Stimulated activated CD4-positive, alpha-beta T cell treated with anti-CD3 and anti-CD28 coated beads, Interleukin-12 subunit alpha, Interleukin-12 subunit beta, amount 100 ng/mL, for 48 hours (primary cell): ENCODE measurements at places on chromosomes 4 and X.

GRCh38 chrX:111360839-111361238 lies 51.2 kb downstream of the DCX start:
- no peak for DNase-seq

DNA sequence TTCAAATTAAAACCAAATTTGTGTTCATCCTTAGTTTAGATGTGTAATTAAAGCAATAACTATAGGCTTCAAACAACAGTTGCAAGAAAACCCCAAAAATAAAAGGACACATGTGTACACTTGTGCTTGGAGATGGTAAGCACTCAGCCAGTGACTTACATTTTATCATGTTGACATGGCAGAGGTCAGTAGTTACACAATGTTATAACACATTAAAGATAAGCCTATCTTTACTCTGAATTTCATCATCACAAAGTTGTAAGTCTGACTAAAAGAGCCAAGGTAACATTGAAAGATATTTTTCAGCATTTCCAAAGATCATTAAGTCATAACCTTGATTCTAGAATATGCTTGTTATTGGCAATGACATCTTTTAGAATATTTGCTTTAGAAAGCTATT lies 98.5 kb upstream of the PNPLA4 start:
- DNase-seq = no peak

DNA sequence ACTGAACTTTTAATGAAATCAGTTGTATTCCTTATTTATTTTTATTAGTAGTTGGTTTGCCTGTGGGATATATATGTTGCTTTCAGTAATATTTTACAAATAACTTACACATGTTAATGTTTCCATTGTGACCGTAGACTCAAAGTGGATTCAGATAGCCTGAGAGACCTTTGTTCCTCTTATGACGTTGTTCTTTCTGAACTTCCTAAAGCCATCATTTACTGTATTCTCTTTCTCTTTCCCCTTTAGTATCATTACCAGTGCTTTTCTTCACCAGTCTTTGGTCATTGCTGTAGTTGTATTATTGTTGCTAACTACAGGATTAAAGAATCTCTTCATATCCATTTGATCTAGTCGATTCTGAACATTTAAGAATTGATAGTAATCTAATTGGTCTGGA lies 4.3 kb downstream of the STIM2 start:
- no peak for DNase-seq

DNA sequence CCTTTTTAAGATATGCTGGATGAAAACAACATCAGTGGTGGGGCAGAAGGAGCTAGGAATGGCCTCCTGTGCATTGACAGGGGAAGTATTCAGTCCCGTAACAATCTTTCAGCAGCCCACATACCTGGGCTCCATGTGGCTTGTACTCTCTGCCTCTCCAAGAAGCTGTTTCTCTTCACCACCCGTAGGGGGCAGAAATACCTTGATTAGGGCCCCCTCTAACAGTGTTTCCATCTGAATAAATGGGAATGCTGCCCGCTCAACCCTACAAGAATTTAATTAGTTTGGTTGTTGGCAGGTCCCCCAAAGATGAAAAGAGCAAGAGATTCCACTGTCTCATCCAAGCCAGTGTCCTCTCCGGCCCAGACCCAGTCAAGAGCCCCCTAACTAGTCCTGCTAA lies 155.2 kb downstream of the SMIM20 start:
- DNase-seq = no peak

DNA sequence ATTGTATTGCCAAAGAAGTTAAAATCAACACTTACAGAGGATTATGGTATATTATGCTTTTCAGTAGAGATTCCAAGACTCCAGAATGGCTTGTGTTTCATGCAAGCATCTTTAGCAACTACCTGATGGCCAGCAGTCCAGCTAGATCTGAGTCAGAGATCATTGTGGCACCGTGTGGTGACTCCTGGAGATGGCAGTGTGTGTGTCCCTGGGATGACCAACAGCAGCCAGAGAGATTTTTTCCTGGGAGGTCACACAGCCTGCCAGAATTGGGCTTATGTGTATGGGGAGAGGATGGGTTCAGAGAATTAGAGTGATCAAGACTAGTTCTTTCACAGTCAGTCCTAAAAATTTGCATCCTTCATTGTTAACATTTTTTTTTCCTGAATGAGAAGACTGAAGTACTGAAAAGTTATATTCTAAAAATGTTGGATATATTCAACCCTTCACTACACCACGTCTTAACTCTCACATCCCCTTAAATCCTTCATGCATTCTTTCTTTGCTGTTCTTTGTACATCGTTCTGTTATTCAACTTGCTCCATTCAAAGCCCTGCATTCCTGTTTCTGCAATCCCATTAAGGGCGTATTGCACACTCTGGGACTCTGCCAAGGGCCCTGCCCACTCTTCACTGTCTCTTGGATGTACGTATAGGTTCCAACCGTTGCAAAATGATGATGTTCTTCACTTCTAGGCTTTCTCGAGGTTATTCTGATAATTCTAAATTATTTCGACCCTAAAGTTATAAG lies 12.4 kb downstream of the TENM3 start:
- DNase-seq = no peak

GRCh38 chr4:142539796-142540482 lies 306.2 kb downstream of the INPP4B start:
- no peak for DNase-seq
